Activated naive CD8-positive, alpha-beta T cell treated with anti-CD3 and anti-CD28 coated beads, Interleukin-2, amount 50 U/mL, for 16 hours (primary cell): ENCODE measurements at places on chromosomes 16 and 17.

DNA sequence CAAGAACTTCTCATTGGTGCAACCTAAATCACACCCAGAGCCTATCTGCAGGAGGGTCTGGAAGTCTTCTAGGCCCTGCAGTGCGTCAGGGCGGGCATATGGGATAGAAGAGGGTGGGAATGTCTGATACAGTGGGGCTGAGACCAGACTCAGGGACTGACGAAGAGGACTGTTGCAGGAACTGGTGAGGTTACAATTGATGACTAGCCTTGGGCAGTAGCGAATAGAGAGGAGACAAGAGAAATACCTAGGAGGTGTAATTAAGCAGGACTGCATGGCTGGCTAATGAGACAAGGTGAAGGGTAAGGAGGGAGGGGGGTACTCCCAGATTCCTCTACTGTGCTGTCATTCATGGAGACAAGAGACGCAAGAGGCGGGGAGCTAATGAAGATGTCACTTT lies 91.3 kb downstream of the WWP2 start:
- DNase-seq = no peak

GRCh38 chr16:15949210-15950160 lies at the start of gene ABCC1:
Gene ABCC1, plus strand, starts transcription at chr16:15949616. Its CDS starts 136 bp downstream, at chr16:15949752.
- DNase-seq = peak; percentile 54

DNA sequence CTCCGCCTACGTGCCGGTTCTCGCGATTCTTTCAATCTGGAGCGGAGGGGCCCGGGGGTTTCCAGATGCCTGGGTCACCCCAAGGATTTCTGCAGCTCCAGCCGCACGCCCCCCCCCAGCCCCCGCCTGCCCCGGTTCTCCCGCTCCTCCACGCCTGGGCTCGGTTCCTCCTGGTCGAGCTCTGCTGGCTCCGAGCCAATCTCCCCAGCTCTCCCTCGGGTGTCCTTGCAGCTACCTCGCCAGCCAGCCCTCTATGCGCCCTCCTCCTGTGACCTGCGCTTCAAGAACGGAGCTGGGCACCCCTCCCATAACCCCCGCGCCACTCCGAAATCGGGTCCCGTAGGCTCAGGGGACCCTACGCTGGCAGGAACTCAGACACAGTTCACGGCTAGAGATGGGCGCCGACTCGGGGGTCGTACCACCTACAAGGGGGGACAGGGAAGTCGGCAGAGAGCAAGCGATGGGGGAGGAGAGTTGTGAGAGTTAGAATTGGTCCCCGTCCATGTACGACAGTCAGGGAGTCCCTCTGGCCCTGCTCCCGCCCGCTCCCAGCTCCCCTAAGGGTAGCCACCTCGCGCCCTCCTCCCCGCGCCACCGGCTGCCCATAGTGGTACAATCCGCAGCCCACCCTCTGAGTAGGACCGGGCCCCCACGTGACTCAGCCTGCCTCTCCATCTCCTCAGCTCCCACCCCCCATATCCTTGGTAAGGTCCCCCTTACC lies 961 bp downstream of the FGF11 start:
- no peak for DNase-seq

GRCh38 chr17:6452471-6453266 lies 8.4 kb downstream of the PIMREG start:
- DNase-seq = no peak

- no peak for DNase-seq
These were observed 9.0 kb downstream of the KRT37 start for GRCh38 chr17:41415411-41415810.
